ENCODE measurements at places on chromosomes 5 and 9.
A peak's percentile ranks its signal among the peaks of the same experiment; 100 is the strongest.

DNA sequence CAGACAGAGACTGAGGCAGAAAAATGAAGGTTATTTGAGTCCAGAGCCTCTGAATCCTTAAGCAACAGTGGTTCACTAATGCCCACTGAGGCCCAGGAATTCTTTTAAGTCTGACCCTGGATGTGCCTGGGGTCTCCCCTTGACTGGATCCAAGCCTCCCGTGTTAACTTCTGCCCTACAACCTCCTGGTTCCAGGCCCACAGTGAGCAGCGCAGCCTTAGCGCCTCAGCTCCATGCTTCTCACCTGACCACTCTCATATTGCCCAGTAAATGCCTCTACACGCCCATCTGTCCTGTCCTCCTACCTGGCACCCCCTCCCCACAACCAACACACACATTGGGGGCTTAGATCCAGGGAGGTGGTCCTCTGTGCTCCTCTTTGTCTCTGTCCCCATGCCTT, 6.4 kb downstream of the IL3 start:
- DNase-seq, result no peak
- H3K4me1 ChIP-seq, result peaks cover 62% of the 10 kb centered on the region
- no peaks in the 10 kb centered on the region for H3K27me3 ChIP-seq
- no peak overlapping the region for H3K4me3 ChIP-seq
- H3K36me3 ChIP-seq, result no peaks in the 10 kb centered on the region
- peak overlapping the region; percentile 31 for H3K27ac ChIP-seq

DNA sequence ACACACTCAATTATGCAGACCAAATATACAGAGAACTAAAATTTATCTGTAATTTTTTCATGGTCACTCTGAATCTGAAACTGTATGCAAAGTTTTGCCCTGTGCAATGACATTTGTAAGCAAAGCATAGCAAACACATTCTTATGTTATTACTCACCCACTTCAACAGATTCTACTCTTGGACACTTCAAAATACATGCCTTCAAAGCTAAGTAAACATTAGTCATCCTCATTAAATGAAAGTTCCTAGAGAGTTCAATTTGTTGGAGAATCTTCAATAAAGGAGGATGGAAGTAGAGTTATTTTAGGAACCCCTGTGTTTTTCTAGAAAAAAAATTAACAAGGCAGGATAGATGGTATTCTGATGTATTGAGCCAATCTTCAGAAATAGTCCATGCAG, 639.7 kb upstream of the C9orf72 start:
- no peak overlapping the region for H3K27ac ChIP-seq
- DNase-seq, result no peak
- H3K27me3 ChIP-seq, result no peaks in the 10 kb centered on the region

GRCh38 chr5:117082977-117083376, 508.4 kb upstream of the SEMA6A start:
- no peaks in the 10 kb centered on the region for H3K36me3 ChIP-seq
- H3K27me3 ChIP-seq, result no peaks in the 10 kb centered on the region
- no peak overlapping the region for H3K4me3 ChIP-seq
- H3K4me1 ChIP-seq, result no peaks in the 10 kb centered on the region

DNA sequence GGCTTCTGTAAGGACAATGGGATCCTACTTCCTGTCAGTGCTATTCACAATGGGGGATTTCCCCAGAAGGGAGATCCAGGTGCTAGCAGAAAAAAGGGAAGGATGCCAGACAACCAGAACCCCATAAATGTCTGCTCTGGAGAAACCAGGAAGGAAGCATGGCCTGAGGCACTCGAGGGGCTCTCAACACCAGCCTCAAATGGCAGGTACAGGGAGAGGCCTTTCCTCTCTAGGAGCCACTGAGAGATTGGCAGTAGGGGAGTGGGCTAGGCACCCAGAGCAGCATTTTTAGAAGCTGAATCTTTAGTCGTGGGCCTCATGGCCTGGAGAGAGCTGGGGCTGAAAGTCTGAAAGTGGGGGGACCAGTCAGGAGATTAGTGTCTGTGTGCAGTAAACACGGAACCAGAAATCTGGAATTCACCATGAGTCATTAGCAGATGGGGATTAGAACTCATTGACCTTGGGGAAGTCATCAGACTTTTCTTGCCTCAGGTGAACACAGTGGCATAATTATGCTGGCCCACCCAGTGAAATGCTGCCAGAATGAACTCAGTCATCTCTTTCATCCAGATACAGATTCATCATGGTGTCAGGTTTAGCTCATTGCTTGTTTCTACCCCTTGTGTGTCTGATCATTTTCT, 28.3 kb downstream of the ARHGEF28 start:
- peaks cover 2% of the 10 kb centered on the region for H3K27me3 ChIP-seq
- no peaks in the 10 kb centered on the region for H3K36me3 ChIP-seq
- H3K4me1 ChIP-seq, result no peaks in the 10 kb centered on the region
- H3K4me3 ChIP-seq, result no peak overlapping the region
- DNase-seq, result no peak
- no peak overlapping the region for H3K27ac ChIP-seq
